ENCODE measurements at places on chromosomes 11 and 22.

GRCh38 chr11:11125618-11126017, 227.4 kb downstream of the CSNK2A3 start:
- DNase-seq = no peak

GRCh38 chr11:60872961-60873524, 5.7 kb downstream of the ZP1 start:
- DNase-seq = no peak

- DNase-seq = peak; percentile 69
Measured at GRCh38 chr22:29625090-29625825, 21.8 kb downstream of the NF2 start.

- DNase-seq = peak; percentile 70
Measured at GRCh38 chr11:43736502-43737200, 56.1 kb downstream of the HSD17B12 start.

DNA sequence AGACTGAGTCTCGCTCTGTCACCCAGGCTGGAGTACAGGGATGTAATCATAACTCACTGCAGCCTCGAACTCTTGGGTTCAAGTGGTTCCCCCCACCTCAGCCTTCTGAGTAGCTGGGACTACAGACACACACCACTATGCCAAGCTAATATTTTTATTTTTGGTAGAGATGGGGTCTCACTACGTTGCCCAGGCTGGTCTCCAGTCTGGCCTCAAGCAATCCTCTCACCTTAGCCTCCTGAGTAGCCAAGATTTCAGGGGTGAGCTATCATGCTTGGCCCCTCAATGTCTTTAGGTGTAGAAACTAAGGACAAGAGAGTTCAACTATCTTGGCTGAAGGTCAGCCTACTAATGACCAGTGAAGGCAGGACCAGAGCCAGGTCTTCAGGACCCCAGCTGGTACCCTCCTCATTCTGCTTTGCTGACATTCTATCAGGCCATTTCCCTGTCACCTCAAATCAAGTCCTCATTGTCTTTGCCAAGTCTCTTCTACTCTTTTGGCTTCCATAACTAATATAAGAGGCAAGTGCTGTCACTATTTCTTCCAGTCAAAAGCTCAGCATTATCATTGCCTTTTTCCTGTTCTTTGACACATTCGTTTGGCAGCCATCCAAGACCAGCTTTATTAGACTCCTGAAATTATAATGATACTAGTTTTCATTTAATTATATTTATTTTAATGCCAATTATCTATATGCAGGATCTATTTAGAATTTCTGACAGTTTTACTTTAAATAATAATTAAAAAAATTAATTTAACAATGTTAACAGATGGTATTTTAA, 264.2 kb upstream of the PITPNB start:
- no peak for DNase-seq

GRCh38 chr11:12109591-12110196, 696 bp upstream of the MICAL2 start:
- DNase-seq = peak; percentile 78

DNA sequence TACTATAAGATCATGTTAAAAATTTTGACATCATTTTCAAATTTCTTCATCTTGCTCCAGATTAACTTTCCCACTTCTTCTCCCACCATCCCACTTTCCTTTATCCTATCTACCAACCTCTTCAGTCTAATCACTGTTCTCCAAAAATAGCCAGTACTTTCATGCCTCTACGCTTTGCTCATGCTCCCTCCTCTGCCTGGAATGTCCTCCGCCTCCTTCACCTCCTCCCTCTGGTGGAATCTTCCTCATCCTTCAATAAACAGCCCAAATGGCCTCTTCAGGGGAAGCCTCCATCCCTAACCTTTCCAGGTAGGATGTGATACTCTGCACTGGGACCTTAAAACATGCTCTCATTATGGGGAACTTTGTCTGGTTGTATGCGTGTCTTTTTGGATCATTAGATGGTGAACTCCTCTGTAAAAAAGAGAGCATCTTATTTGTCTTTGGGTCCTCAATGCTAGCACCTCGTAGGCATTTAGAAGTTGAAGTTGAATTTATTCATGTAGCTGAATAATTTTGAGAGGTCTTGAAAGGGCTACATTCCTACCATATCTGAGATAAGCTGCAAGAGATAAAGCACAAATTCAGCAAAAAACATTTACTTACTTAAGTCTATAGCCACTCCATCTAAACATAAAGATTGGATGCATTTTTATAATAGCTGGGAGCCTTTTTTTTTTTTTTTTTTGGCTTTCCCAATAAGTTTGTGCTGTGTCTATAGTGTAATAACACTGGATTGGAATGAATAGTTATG, 8.0 kb upstream of the CSRP3 start:
- no peak for DNase-seq

DNA sequence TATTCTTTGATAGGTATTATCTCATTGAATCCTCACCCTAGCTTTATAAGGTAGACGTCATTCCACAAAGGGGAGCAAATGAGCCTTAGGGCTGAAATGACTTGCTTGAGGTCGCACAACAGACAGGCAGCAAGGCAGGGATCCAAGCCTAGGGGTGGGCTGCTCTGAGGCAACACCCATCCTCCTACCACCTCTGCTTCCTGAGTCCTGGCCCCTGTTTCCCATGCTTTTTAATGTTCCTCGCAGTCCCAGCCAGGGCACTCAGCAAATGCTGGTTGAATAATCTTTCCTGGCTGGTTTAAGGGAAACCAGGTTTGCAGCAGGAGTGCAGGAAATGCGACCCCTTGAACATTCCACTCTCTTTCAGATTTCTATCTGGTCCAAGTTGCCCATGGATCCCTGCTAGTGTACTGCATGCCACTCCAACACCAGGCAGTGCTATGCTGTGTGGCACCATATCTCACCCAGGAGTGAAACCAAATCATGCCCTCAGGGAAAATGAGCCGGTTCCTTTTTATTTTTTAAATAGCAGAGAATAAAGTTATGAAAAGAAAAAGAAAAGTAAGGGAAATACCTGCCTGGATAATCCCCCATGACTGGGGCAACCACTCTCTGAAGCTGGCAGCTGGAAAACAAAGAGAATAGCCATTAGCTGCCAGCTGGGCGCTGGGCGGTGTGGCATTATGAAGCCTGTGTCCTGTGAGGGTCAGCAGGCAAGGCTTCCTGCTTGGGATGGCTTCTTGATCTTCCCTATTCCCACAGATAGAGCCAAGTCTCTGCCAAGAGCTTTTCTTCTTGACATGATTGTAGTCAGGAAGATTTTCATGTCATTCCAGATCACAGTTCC, 21.8 kb downstream of the MICAL2 start:
- DNase-seq = no peak

DNA sequence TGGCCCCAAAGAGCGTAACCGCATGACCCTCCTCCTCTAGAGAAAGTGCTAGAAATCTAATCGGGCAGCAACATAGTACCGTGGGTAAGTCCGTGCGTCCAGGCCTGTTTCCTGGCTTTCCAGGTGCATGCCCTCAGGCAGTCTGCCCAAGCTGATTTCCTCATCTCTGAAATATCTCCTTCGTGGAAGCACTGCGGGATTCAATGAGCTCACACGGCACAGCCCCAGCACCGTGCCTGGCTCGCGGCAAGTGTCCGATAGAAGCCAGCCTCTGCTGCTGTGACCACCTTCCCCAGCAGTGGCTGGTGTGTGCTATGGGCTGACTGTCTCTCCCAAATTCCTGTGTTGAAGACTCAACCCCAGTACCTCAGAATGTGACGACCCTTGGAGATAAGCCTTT, 20.7 kb downstream of the RPUSD4 start:
- peak; percentile 47 for DNase-seq

DNA sequence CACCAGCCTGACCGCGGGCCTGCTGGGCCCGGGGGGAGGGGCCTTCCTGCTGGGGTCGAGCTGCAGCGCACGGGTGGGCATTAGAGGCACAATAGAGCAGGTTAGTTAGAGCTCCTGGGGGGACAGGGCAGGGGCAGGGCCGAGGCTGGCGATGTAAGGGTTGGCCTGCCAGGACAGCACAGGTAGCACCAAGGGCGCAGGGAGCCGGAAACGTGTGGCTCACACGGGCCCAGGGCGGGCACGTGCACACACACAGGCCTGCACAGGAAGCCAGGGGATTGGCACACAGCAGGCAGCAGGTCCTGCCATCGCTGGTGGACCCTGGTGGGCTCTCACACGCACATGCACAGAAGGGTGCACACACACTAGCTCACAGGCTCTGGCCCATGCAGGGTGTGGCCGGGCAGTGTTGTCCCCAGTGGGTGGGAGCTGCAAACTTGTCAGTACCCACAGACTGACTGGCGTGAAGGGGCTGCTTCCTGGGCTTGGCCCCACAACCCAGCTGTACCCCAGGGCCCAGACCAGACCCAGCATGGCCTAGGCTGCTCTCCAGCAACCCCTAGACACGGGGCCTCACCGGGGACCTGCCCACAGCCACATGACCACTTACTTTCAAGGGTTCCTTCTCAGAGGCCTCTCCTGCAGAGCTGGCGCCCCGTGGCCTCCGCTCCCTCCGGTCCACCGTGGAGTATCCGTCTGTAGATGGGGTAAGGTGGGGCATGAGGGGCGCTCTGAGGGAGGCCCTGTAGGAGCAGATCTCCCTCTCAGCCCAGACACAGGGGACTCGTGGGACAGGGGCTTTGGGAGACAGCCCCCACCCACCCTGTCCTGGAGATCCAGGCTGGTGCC, 29.9 kb upstream of the TXNRD2 start:
- DNase-seq = no peak

- DNase-seq = peak; percentile 55
Measured at GRCh38 chr22:29030618-29031226, 30.9 kb downstream of the C22orf31 start.

GRCh38 chr22:43867839-43868635, 5.7 kb upstream of the SULT4A1 start:
- DNase-seq = no peak
